ENCODE measurements at places on chromosomes 4 and X.

GRCh38 chr4:84938316-84938715, 28.2 kb downstream of the WDFY3 start:
- no peak for DNase-seq

GRCh38 chrX:16138108-16138427, 14.7 kb downstream of the GRPR start:
- DNase-seq, result no peak

DNA sequence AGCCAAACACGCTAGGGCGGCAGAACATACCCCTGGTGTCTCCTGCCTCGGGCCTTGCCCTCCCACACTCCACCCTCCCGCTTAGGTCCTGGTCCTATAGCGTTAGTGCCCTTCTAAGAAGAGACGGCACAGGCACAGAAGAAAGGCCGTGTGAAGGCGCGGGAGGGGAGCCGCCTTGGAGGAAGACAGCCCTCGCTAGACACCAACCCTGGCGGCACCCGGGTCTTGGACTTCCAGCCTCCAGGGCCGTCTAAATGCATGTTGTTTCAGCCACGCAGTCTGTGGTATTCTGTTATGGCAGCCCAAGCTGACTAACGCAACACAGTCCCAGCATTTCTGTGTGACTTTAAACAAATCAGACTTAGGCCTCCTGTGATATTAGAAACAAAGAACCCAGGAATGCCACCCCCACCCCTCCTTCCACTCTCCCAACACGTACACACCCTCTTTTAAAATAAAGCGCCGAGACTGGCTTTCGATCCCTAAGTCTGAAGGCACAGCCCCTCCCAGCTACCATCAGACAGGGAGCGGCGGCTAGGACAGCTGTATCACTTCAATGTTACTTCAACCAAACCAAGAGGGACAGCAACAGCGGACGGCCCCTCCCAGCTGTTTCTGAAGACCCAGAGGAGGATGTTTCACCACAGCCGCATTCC, 128.0 kb downstream of the AFAP1 start:
- no peak for DNase-seq

- DNase-seq, result no peak
These were observed 704.8 kb upstream of the TENM3 start for GRCh38 chr4:181538431-181538830.

GRCh38 chr4:37422638-37423037, 178.1 kb downstream of the NWD2 start:
- DNase-seq, result no peak

DNA sequence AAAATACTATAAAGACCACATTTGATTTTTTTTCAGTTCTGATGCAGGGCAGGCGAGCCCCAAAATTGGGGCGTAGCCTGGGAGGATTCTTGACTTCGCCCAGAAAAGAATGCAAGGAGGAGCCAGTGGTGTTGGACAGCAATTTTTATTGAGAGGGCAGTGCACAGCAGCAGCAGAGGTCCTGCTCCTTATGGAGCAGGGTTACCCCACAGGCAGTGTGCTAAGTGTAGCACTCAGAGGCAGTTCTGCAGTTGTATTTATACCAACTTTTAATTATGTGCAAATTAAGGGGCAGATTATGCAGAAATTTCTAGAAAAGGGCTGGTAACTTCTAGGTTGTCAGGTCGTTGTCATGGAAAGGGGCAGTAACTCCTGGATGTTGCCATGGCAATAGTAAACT, 69.9 kb downstream of the GASK1B start:
- no peak for DNase-seq

- peak; percentile 14 for DNase-seq
These were observed at the start of gene MAOA for GRCh38 chrX:43656005-43656494. TSS of gene MAOA (plus strand) at chrX:43656299. CDS start at chrX:43656342, 43 bp downstream.
